ENCODE measurements at places on chromosomes 7 and 10. TPM values are rescaled to one million over a fixed set of nuclear protein-coding genes. Genes with fewer than 3 reads are reported as not detected.

The ARMC3 gene
- not detected for polyA plus RNA-seq

The AMPH gene
- not detected for polyA plus RNA-seq

The LRMDA gene
- polyA plus RNA-seq, result not detected

The MYO1G gene
- polyA plus RNA-seq, result 0.02 TPM

- no peak overlapping the region for H3K27ac ChIP-seq
- H3K4me1 ChIP-seq, result peaks cover 7% of the 10 kb centered on the region
- H3K36me3 ChIP-seq, result no peaks in the 10 kb centered on the region
- DNase-seq, result no peak
- H3K4me3 ChIP-seq, result no peak overlapping the region
These were observed 102.2 kb downstream of the JCAD start for GRCh38 chr10:29957236-29957635.

GRCh38 chr7:16978358-16979244, 96.8 kb upstream of the AGR3 start:
- H3K27me3 ChIP-seq, result no peaks in the 10 kb centered on the region
- no peaks in the 10 kb centered on the region for H3K4me1 ChIP-seq
- H3K36me3 ChIP-seq, result no peaks in the 10 kb centered on the region
- no peak overlapping the region for H3K4me3 ChIP-seq
- H3K27ac ChIP-seq, result no peak overlapping the region
- no peak for DNase-seq

DNA sequence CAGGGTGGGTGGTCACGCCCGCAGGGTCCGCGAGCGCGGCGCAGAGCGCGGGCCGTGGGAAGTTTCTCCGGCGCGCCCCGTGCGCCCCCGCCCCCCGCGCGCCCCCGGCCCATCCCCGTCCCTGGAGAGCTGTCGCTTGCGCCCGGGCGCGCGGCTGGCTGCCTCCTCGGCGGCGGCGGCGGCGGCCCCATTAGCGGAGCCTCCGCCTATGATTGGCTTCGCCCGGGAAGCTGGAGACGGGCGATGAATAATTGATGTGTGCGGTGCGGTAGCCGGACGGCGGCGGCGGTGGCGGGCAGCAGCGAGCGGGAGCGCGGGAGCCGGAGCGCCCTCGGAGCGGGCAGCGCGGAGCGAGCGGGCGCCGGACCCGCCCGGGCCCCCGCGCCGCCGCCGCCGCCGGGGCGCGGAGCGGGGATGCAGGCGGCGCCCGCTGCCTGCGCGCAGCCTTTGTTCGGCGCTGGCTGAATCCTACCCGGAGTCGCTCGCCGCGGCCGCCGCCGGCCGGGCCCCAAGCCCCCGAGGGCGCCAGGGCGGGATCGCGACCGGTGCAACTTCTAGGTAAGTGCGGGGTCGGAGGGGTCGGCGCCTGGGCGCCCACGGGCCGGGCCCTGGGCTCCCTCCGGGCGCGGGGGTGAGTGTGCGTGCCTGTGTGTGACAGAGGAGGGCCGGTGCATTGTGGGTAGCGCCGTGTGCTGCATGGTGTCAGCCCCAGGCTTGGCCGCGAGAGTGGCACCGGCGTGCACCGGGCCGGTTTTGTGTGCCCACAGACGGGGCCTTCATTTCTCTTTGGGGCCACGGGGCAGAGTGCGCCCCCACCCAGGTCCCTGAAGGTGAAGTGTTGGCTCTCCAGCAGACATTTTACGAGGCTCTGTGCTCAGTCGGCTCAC, 103.8 kb upstream of the PPIF start:
- peak overlapping the region; percentile 40 for H3K4me3 ChIP-seq
- H3K27ac ChIP-seq, result no peak overlapping the region
- no peak for DNase-seq
- no peaks in the 10 kb centered on the region for H3K27me3 ChIP-seq
- peaks cover 20% of the 10 kb centered on the region for H3K4me1 ChIP-seq

- H3K36me3 ChIP-seq, result peaks cover 15% of the 10 kb centered on the region
- no peak overlapping the region for H3K4me3 ChIP-seq
- no peaks in the 10 kb centered on the region for H3K27me3 ChIP-seq
- DNase-seq, result no peak
- H3K4me1 ChIP-seq, result peaks cover 4% of the 10 kb centered on the region
These were observed 4.4 kb downstream of the ZNF32 start for GRCh38 chr10:43644252-43644651.

GRCh38 chr7:36303202-36304098, 86.2 kb upstream of the ANLN start:
- no peaks in the 10 kb centered on the region for H3K36me3 ChIP-seq
- H3K27me3 ChIP-seq, result no peaks in the 10 kb centered on the region
- DNase-seq, result no peak
- H3K4me1 ChIP-seq, result peaks cover 13% of the 10 kb centered on the region
- no peak overlapping the region for H3K27ac ChIP-seq

DNA sequence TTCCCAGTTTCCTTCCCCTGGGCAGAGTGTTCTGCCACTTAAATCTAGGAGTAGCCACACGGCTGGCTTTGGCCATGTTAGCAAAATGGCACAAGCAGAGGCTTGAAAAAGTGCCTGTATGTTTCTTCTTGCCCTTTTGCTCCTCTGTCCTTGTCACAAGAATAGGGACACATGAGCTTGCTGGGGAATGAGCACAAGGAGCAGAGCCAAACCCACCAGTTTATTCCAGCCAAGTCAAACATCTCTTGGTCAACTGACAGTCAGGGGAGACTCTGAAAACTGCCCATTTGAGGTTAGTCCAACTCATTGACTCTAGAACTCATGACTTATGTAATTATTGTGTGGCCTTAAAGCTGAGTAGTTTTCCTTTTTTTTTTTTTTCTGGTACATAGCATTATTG, 739.7 kb upstream of the FZD8 start:
- no peaks in the 10 kb centered on the region for H3K27me3 ChIP-seq
- no peak overlapping the region for H3K27ac ChIP-seq
- no peaks in the 10 kb centered on the region for H3K4me1 ChIP-seq
- no peaks in the 10 kb centered on the region for H3K36me3 ChIP-seq

DNA sequence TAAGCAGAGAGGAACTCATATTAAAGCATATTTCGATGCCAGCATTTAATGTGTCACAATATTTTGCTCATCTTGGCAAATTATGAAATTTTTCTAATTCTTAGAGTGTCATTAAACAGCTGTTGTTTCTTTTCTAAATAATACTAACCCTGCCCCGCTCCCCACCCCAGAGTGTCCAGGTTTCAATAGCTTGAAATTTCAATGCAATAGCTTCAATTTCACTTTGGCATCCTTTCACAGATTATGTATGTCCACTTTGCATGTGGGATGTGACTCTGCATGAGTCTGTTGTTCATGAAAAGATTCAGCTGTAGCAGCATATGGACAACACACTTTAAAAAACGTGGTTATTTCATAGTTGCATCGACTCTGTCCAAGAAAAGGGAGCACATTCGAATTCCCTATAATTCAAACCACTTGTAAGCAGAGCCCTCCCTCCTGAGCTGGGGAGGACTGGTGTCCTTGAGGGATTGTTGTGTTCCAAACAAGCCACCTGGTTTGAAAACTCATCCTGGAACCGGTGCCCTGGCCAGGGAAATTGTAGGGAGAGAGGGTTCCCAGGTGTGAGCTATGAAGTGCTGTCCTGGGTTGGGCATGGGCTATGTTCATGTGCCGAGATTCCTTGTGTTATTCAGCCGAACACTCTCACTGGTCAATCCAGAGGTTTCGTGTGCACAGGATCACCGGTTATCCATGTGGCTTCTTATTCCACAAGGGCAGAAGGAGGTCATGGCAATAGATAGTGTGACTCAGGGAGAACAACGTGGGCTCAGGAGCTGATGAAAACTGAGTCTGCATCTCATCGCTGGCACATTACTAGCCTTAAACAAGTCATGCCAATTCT, 64.6 kb upstream of the CREB5 start:
- H3K4me3 ChIP-seq, result no peak overlapping the region
- no peaks in the 10 kb centered on the region for H3K36me3 ChIP-seq
- peaks cover 17% of the 10 kb centered on the region for H3K4me1 ChIP-seq

GRCh38 chr7:39613577-39613976, 9.8 kb upstream of the RALA start:
- H3K27ac ChIP-seq, result peak overlapping the region; percentile 16
- no peaks in the 10 kb centered on the region for H3K36me3 ChIP-seq
- peaks cover 37% of the 10 kb centered on the region for H3K4me1 ChIP-seq
- H3K27me3 ChIP-seq, result no peaks in the 10 kb centered on the region
- DNase-seq, result no peak
- no peak overlapping the region for H3K4me3 ChIP-seq

- no peak overlapping the region for H3K27ac ChIP-seq
- no peak overlapping the region for H3K4me3 ChIP-seq
- peaks cover 13% of the 10 kb centered on the region for H3K4me1 ChIP-seq
- no peak for DNase-seq
- H3K27me3 ChIP-seq, result peaks cover 57% of the 10 kb centered on the region
These were observed 2.0 kb downstream of the HOXA11 start for GRCh38 chr7:27182861-27183681.

DNA sequence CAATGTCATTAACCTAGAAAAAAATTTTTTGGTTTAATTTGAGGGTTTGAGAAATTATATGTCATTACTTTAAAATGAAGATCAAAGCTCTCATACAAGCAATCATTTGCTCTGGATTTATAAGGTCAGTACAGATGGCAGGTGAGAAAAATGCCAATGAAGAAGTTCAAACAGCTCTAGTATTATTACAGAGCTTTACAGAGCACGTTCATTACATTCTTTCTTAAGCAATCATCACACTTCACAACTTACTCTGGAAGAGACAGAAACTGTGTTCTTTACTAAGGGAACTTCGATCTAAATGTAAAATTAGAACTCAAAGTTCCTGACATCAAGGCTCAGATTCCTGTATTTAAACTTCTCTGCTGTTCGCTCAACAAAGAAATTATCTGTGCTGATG, 153.4 kb downstream of the ATE1 start:
- H3K36me3 ChIP-seq, result no peaks in the 10 kb centered on the region
- no peak overlapping the region for H3K4me3 ChIP-seq
- H3K27me3 ChIP-seq, result no peaks in the 10 kb centered on the region
- no peak overlapping the region for H3K27ac ChIP-seq
- DNase-seq, result no peak
